ENCODE measurements at places on chromosomes 3 and 15.
A peak's percentile ranks its signal among the peaks of the same experiment; 100 is the strongest.

DNA sequence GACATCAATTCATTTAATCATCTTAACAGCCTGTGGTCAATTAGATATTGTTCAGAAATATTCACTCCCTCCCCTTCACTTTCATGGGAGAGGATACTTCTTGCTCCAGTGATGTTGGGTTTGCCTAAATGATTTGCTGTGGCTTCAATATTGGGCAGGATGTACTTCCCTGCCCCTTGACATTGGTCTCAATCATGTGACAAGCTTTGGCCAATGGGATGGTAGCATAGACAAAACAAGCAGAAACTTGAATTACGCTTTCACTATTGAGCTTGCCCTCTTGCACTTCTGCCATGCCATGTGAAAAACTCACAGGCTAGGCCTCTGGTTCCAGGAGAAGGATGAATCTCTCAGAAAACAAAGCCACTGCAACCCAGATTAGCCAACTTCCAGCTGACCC is 42.2 kb upstream of the STT3B start:
- DNase-seq = no peak

- DNase-seq = no peak
Observed at GRCh38 chr3:14411166-14411526, 8.7 kb downstream of the SLC6A6 start.

GRCh38 chr15:42150219-42150970 is 6.0 kb downstream of the PLA2G4F start:
- DNase-seq = no peak

GRCh38 chr3:100010087-100010417 is 104.2 kb downstream of the FILIP1L start:
- DNase-seq = no peak

DNA sequence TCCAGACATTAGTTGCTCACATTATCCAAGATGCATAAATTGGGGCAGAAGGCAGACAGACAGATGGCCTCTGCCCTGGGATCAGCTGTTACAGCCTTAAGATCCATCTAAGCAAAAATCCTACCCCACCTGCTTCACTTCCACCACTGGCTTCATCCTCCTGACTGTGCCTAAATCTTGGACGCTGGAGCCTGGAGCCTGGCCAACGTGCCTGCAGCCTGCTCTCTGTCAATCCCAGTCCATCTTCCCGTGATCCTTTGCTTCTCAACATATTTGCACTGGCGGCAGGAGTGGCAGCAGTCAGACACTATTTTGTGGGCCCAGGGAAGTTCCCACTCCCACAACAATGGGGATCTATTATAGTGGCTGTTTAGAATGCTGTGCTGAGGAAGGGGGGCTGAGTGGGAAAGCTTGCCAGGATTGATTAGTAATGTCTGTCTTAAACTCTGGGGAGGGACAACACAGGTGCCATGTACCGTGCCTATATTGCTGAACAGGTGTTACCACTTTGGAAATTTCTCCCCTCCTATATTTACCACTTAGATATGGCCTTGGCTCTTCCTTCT is 121.2 kb downstream of the MEGF11 start:
- DNase-seq = no peak

DNA sequence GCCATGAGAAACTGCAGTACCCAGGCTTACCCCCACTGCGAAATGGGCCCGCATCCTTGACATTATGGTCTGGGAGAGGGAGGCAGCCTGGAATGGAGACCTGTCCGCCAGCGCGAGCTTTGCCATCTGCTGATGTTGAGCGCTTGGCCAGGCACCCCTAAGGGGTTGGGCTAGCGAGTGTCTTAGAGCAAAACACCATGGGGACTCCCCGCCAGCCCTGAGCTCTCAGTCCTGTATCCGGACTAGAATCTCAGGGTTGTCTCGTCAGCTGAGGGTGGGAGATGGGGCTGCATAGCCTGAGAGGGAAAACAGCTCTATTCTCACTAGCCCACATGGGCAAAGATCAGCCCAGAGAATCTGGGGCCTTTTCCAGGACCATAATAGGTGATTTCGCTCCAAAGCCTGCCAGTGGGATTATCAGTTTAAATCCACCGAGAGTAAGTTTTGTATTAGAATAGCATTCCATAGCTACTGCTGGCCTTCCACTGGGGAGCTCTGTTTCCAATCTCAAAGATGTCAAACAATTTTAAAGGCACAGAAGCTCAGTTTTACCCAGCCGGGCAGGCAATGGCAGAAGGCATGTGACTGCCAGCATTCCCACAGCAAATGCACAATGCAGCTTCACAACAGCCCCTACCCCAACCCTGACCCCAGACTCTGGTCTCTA is 167.5 kb upstream of the TPM1 start:
- no peak for DNase-seq

DNA sequence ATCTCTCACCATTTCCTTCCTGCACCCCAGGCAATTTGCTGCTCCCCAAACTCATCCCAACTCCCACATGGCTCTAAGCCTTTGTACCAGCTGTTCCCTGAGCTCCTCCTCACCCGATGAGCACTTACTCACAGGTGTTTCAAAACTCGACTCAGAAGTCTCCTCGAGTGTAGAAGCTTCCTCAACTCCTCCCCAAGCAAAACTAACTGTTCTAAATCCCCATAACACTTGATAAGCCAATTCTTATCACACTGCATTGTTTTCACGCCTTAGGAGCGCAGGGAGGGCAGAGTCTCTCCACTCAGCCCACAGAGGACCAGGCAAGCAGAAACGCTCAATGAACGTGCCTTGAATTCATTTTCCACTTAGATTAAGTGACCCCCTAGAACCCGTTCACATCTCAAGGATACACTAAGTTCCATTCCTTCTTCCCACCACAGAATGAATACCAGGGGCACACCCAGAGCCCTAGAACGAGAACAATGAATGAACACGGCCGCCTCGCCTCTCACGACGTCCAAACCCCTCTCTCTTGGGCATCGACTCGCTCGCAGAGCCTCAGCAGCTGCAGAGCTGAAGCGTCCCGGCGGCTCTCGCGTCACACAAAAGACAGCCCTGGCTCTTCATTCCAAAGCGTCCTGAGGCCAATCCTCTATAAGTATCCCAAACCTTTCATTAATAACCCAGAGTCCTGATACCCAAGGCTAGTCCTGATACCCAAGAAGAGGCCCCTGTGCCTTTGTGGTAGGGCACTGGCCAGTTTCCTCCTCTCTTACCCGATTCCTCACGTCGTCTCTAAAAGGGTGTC is 1.1 kb downstream of the RAF1 start:
- DNase-seq = no peak

GRCh38 chr3:127604035-127604434 is 5.8 kb downstream of the MCM2 start:
- no peak for DNase-seq

GRCh38 chr3:25191673-25192072 is 236.4 kb upstream of the RARB start:
- no peak for DNase-seq

GRCh38 chr3:34229876-34230275 is 431.4 kb downstream of the PDCD6IP start:
- DNase-seq = no peak

DNA sequence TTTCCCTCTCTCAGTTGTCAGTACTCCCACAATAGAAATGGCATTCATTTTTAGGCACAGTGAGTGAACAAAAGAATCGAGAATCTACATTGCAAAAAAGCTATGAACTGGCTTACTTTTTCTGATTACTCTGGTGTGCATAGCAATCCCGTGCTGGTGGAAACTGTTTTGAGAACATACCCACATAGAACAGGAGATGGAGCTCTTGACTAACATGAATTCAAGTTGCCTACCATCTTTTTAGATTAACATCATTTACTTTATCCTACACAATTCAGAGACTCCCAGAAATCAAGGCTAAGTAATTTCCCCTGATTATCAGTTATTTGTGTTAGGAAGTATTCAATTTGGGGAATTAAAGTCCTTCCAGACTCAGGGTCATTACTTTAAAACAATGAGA is 326.6 kb downstream of the ARPP21 start:
- DNase-seq = peak; percentile 6

- peak; percentile 67 for DNase-seq
Observed at GRCh38 chr3:46812237-46812791, 50.9 kb downstream of the MYL3 start.

DNA sequence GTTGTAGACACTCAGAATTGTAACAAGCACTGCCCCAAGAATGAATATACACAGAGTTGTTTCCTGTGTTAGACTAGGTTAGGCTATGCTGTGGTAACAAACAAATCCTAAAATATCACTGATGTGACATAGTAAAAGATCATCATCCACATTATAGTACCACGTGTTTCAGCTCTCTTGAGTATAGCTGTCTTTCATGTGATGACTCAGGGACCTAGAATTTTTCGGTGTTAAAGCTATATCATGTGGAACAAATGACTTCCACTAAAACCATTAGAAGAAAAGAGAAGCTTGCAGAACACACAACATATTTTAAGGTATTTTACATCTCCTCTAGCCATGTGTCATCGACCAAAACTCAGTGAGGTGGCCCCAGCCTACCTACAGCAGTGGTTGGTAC is 307.9 kb upstream of the RBMS3 start:
- DNase-seq = no peak

- no peak for DNase-seq
Observed at GRCh38 chr3:186166036-186166435, 57.1 kb upstream of the ETV5 start.

DNA sequence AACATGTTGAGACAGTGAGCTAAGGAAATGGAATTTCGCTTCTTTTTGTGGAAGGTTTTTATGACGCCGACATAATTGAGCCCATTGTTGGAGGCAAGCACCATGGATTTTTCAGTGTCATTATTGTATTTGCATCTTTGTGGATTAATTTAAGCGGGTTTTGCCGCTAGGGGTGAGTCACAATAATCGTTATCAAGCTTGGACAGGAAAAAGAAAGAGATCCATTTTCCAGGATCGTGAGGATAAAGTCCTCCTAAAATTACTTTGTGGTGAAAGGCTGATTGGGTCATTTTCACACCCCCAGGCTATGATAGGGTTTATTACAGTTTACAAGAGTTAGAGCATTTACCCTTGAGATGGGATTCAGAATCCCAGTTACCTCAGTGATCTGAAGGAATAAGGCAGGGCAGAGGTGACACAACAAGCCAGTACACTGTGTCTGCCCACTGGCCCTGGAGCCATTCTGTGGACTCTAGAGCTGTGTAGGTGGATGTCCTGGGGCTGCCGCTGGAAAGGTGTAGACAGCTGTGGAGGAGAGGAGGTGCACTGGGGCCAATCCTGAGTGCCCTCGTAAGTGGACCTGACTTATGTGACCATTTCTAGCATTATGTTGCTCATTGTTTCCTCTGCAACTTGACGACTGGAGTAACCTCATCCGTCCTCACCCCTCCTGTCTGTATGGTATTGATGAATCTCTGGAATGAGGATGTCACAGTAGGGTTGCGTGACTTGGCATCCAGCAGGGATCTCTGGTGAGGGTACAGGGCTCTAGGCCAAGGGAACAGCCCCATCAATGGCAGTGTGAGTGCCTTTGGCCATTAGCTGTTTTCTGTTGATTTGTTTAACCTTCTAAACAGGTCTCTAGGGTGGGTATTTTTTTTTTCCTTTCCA is 370.1 kb downstream of the LRTM1 start:
- DNase-seq = no peak

DNA sequence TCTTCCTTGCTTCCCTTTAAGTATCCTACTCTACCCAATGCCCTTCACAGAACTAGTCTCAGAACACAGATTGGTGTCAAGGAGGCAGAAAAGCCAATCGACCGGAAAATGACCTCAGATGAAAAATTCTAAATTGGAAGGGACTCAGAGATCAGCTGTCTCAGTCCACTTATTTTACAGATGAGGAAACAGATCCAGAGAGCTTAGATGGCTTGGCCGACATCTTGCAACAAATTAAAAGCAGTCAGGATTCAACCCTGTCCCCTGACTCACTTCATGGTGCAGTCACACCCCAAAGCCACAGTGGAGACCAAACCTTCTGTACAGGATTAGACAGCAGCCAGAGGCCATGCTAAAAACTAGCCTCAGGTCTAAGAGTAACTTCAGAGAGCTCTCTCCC is 169.3 kb upstream of the BHLHE40 start:
- DNase-seq = no peak

- no peak for DNase-seq
Observed at GRCh38 chr3:151205482-151205881, 2.5 kb upstream of the GPR171 start.

- no peak for DNase-seq
Observed at GRCh38 chr15:60804986-60805949, 326.3 kb upstream of the ICE2 start.

- no peak for DNase-seq
Observed at GRCh38 chr3:126927846-126928245, 55.1 kb upstream of the PLXNA1 start.

DNA sequence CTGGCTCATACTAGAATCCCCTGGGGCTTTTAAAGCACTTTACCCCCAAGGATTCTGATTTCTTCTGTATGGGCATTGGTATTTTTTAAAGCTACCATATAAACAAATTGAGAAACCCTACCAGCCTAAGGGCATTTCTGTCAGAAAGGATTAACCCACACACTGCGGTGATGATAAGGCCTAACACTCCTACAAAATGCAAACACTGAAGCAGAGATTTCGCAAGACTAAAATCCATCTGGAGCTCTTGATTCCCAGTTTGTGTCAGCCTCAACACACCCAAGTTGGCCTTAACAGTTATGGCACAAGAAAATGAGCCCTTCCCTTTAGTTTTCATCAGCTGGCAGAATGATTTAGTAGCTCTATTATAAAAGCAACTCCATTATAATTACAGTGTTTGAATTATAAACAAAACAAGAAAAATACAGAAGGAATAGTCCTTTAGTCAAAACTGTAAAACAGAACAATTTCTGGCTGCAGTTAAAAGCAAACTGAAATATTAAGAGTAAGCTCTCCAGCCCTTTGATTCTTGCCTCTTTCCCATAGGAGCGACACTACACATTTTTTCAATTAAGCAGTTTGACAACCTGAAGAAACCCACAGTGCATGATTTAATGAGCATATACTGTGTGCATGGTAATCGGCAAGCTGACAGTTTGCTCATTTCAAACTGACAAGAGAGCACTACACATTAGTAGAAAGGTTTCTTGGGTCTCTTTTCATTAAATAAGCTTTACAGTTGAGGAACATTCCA is 441.2 kb downstream of the FHIT start:
- peak; percentile 8 for DNase-seq

- DNase-seq = peak; percentile 59
Observed at GRCh38 chr3:22089284-22089683, 338.3 kb upstream of the ZNF385D start.

Measured in HuH-7 (cell line).